Ammon's horn (tissue), 1 donor: ENCODE measurements at places on chromosomes 7 and 10.

DNA sequence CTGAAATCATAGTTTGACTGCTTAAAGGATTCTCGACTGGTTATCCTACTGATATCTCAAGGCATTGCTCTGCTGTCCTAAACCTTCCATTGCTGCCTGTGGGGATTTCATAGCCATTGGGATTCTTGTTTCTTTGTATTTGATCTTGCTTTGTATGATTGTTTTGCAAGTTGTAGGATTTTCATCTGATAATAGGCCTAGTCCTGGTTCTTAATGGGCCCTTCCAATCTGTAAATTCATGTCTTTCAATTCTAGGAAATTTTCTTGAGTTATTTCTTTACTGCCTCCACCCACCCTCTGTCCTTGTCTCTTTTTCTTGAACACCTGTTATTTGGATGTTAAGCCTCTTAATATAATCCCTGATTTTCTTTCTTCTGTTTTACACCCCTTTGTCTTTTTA, 72.2 kb downstream of the LANCL2 start:
- no peak for DNase-seq

DNA sequence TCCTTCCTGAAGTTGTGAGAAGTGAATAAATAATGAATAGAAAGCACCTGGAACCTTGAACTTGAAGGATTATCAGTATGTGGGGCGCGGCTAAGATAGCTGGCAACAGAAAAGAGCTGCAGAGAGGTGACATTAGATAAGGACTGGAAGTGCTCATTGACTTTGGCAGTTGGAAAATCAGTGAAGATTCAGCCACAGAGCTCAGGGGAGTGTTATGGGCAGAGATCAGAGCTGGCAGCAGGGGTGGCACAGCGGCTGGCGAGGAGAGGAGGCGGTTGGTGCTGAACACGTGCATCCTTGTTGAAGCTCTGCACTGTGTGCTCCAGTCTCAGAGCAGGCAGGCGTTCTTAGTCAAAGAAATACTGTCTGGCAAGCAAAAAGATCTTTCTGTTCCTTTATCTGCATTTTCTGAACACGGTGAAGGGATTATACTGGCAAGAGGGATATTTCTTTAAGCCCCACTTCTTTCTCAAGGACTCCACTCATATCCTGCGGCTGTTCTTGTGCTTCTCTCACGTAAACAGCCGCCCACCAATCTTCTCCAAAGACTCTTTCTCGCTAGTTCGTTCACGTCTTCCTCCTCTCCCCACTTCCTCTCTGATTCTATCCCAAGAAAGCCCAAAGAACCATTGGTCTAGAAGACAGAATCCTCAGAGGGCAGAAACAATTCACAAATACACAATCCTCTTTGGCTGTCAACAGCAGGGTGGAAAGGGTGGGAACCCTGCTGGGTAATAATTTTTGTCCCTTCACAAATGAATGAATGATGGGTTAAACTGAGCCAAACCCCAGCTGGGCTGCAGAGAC, 38.6 kb upstream of the ADD3 start:
- peak; percentile 84 for DNase-seq

DNA sequence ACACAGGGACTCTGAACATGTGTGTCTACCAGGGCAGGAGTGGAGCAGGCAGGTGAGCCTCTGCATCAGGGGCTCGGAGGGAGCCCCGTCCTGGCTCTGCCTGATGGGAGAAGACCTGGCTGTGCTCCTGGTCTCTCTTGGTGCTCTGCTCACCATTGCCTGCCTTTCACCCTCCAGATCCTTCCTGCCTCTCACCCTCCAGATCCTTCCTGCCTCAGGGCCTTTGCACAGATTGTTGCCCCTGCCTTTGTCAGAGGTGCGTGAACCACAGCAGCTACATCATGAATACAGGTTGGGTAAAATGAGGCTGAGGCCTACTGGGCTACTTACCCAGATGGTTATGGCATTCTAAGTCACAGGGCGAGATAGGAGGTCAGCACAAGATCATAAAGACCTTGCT, 16.6 kb downstream of the COL26A1 start:
- DNase-seq, result no peak

DNA sequence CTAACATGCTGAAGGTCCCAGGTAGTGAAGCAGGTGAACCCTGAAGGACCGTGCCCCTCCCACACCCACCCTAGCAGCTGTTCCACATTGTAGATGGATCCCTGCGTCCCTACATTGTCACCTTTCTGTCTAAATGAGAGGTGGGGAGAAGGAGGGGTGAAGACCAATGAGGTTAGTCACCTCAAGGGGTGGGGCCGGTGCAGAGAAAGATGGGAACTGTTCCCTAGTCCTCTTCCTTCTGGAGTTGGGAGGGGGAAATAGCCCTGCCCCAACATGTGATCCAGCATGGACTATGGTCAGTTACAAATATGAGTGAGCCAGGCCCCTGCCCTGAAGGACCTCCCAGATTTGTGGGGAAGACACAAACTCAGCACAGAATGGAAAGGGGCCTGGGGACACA, 124.5 kb downstream of the LHPP start:
- DNase-seq, result no peak

DNA sequence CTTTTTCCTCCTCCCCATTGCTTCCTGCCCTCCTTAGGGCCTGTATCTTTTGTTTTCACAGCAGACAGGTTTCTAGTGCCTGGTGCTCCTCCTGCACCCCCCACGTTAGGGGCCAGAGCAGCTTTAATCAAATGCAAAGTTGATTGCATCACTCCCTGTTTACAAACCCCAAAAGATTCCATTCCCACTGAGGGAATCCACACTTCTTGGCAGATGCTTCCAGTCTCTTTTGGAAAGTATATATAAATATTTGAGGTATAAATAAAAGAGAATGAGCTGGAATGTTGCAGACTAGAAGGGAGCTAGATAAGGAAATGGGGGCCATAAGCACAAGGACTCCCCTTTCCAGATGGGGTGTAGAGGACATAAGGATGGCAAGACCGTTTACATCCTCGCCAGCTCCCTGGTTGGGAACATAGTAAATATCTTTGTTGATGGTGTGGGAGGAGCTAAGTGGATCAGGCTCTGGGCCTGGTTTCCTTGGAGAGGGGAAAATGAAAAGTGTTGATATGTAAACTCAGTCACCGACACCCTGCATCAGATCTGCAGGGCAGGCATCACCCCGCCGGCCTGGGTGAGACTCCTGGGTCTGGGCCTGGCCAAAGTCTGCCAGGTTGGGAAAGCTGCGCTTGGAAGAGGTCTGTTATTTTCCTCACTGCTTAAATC, 6.2 kb downstream of the RARRES2 start:
- DNase-seq, result no peak

DNA sequence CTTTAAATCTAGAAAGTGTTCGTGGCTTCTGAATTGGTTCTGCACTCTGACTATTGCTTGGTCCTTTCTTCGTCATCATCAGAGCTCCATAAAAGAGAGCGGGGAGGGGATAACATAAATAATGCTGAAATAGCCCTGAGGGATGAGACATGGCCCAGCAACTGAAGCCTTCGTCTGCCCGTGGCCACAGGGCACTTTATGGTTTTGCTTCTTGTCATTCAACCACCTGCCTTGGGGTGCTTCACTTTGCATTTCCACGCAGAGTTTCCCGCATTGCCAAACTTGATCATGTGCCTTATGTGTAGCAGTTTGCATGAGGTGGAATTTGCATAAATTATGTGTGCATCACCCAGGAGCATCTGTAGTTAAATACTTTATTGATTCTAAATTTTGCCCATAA, 15.9 kb downstream of the GSTO2 start:
- DNase-seq, result no peak

DNA sequence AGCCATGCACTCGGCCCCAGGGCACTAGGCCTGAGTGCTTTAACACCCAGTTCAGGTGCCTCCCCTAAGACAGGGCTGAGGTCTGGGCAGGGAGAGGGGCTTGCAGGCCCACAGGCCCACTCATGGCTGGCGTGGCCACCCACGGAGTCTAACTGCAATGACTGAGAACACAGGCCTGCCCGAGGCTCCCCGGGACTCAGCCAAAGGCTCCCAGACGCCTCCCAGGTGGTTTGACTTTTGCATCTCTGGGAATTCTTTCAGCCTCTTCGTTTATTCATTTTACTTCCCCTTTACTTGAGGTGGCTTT, 37.3 kb downstream of the PTPRN2 start:
- no peak for DNase-seq

GRCh38 chr7:77328669-77329068, 87.5 kb downstream of the GSAP start:
- DNase-seq, result no peak

GRCh38 chr10:59823111-59823510, 69.9 kb upstream of the MRLN start:
- no peak for DNase-seq

DNA sequence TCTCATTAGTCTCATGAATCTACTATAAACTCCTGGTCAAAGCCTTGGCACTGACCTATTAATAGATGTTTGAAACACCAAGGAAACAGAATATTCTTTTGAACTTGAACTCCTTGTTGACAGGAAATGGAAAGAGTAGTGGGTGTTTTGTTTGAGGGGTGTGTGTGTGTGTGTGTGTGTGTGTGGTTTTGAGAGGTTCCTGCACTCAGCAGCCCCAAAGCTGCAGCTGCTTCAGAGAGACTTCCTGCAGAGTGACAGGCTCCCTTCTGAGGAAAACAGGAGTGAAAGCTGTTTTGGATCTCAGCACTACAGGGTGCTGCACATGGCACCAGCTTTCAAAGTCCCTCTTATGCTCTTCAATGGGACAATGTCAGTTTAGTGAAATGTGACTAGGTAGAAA, 546.5 kb upstream of the STEAP1 start:
- no peak for DNase-seq

DNA sequence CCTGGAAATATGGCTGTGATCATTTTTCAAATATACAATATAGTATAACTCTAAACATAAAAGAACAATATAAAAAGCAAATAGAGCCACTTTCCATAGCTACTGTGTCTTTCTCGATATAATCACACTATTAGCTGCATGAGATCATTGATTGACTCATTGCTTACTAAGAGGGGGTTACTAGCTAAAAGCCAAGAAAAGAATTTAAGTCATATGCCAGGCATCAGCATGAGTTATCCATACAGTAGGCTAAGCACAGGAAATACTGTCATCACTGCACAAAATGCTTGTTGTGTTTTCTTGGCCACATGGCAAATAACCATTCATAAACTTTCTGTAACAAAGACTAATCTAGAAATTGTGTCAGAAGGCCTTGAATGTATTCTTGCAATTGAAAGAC, 18.8 kb upstream of the ABCB5 start:
- DNase-seq, result no peak

- DNase-seq, result no peak
Measured at GRCh38 chr10:131834152-131834810, 66.5 kb upstream of the PPP2R2D start.

DNA sequence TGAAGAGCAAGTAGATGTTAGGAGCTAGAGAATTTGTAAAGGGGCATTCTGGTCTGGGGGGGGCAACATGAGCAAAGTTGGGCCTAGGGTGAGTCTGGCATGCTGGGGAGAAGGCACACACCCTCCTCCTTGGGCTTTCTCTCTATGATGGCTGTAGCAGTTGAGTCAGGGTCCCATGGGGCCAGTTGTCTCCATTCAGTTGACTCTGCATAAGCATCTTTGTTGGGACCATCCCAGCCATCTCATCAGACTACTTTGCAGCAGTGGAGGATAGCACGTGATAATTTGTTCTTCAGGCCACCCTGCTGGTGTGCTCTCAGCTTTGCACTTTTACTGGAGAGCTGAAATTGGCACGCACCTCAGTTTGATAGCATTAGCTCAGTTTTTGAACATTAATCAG, 55.2 kb downstream of the LRMDA start:
- DNase-seq, result no peak

- DNase-seq, result no peak
Measured at GRCh38 chr7:137930581-137930980, 71.3 kb downstream of the CREB3L2 start.

GRCh38 chr10:28343987-28344895, 41.4 kb upstream of the MPP7 start:
- DNase-seq, result no peak

DNA sequence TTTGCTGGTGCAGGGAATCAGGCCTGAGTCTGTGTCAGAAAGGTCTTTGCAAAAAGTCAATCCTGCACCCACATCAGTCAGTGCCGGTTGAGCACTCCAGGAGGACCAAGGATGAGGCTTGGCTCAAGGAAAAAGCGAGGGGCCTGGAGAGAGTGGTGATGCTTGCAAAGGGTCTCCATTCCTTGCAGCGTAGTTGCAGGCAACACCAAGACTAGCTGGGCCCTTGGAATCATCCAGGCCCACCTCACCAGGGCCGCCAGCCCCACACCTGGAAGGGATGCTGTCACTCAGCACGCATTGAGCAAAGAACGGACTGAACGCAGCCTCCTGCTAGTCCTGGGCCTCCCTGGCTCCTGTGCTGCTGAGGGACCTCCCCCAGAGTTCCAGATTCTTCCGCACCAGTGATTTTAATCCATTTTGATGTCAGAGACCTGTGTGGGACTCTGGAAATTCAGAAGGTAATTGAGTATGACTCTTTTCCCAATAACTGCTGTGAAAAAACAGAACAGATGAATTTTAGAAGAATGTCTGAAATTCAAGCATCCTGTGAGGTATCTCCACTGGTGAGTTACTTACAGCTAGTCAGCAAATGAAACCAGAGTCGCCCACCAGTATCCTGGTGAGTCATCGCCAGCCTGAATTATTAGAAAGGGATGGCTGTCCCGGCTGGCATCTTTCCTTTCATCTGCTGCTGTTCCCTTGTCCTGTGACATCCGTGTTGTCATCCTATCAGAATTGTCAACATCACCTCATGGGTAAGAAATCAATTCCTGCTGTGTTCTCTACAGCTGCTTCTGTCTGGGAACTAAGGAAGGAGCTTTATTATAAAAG, 150.8 kb upstream of the NPS start:
- DNase-seq, result peak; percentile 64

- DNase-seq, result no peak
Measured at GRCh38 chr7:93048136-93048930, 69.4 kb downstream of the SAMD9 start.

DNA sequence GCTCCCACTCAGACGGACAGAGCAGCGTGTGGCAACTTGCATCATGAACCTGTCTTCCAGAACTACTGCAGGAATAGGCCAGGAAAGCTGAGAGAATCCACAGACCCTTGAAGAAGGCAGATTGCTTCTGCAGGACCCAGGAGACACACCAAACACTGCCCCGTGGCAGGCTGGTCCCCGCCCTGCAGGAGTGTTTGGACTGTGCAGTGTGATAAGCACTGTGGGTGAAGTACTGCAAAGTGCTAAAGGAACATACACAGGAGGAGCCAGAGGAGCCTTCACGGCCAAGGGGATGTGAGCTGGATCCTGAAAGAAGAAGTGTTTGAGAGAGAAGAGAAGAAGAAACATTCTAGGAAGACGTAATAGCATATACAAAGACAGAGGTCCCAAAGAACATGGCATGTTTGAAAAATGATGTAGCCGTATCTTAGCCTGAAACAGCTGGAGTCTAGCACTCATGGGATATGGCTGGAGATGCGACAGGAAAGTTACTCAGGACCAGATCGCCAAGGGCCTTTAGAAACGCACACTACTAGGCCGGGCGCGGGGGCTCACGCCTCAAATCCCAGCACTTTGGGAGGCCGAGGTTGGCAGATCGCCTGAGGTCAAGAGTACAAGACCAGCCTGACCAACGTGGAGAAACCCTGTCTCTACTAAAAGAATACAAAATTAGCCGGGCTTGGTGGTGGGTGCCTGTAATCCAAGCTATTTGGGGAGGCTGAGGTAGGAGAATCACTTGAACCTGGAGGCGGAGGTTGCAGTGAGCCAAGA, 96.9 kb upstream of the RHEB start:
- no peak for DNase-seq
